ENCODE measurements at places on chromosomes 7 and 10.
A peak's percentile ranks its signal among the peaks of the same experiment; 100 is the strongest.

DNA sequence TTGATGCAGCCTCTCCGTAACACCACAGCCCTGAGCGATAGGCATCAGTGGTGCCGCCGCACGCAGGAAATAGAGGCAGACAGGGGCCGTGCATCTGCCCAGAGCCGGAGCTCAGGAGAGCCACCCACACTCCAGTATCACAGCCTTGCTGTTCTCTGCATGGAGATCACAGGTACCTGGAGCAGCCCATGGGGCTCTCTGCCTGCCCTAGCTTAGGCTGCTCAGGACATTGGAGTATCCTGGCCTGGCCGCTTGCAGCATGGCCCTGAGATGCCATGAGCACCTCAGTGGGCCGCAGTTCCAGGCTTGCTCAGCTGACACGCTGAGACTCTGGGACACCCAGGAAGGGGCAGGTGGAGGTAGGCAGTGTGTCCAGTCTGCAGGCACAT, 47.0 kb downstream of the ELFN1 start:
- DNase-seq: no peak

DNA sequence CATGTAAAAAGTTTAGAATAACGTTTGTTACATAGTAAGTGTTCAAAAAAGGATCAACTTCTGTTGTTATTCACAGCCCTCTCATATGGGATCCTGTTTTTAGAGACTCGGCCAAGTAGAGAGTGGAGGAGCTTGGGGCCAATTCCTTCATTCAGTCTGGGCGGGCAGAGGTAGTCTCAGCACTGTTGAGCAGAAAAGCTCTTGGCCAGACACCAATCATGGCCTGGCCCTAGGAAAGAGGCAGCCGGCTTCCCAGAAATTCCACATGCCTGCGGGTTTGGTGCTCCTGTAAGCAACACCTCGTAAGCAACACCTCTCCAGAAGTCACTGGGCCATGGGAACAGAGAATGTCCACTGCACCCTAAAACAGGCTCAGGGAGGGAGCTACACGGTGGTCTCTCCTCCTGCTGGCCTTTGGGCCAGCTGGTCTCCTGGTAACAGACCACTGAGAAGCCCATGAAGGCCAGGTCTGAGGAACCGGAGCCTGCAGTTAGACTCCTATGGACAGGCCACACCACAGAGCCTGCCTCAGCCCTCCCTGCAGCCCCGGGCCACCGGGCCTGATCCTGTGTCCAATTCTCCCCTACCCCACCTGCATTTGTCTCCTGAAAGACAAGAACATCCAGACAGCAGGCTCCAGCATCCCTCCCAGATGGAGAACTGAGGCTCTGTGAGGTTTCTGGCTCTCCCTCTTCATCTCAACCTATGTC, 149.1 kb downstream of the GRID1 start:
- no peak for DNase-seq

DNA sequence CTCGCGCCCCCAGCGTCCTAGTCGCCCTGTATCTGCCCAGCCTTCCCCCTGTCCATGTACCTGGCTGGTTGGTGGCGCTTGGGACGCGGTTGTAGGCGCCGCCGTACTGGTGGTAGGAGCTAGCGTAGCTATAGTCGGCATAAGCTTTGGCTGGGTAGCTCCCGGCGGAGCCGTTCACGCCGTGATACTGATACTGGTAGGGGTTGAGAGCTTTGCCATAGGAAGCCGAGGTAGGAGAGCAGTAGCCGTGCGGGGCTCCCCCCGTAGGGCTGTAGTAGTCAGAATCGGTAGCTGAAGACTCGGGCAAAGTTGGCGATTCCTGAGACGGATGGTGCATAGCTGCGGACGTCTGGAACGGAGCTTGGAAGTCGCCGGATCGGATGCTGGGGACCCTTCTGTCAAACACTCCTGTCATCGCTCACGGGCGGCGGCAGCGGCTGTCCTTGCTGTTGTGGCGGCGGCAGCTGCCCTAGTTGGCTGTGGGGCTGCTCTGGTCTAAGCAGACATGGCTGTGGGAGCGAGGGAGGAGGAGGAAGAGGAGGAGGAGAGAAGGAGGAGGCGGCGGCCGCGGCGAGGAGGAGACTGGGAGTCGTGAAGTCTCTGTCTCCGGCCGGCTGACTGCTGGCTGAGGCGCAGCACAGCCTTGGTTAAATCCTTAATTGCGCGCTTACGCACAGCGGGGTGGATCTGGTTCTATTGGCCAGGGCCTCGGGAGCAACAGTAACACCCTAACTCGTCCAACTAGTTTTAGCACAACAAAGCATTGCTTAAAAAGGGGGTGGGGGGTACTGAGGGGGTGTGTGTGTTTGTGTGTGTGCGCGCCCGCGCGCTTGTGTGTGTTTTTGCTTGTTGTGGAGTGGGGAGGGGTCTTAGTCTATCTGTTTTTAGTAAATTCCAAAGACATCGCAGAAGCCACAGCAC, at the start of gene DLX5:
Gene DLX5, minus strand, starts transcription at position 623 of the 921 bp plus-strand sequence. Its CDS starts 208 bp downstream, at position 415.
- peak; percentile 35 for DNase-seq

DNA sequence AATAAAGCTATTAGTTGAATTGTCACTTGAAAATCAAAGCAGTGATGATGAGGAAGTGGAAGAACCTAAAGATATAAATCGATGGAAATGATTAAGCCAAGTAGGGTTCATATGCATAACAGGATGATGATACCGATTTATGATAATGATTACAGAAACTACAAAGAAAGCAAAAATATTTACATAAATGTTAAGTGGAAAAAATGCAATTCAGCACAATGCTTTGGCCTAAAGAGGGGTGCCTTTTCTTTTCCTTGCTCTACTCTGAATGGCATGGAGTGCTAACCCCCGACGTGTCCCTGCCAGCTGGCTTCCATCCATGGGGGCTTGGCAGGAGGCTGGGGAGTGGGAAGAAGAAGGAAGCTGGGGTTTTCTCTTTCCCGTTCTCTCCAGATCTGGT, 240.3 kb downstream of the GATA3 start:
- DNase-seq: no peak

DNA sequence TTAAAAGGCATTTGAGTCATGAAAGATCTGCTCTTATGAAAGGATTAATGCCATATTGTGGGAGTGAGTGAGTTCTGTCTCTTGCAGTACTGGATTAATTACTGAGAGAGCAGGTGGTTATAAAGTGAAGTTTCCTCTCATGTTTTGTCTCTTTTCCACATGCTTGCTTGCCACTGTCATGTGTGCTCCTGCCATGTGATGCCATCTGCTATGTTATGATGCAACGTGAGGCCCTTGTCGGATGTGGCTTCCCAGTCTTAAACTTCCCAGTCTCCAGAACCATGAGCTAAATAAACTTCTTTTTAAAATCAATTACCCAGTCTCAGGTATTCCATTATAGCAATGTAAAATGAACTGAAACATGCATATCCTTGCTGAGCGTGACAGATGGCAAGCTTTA, 22.7 kb upstream of the TCTN3 start:
- DNase-seq: no peak

- DNase-seq: no peak
Measured at GRCh38 chr7:97733276-97734161, 1.6 kb downstream of the TAC1 start.

GRCh38 chr7:129959471-129960203, 6.9 kb upstream of the UBE2H start:
- peak; percentile 11 for DNase-seq

GRCh38 chr7:158396982-158397862, 190.4 kb downstream of the PTPRN2 start:
- DNase-seq: no peak

DNA sequence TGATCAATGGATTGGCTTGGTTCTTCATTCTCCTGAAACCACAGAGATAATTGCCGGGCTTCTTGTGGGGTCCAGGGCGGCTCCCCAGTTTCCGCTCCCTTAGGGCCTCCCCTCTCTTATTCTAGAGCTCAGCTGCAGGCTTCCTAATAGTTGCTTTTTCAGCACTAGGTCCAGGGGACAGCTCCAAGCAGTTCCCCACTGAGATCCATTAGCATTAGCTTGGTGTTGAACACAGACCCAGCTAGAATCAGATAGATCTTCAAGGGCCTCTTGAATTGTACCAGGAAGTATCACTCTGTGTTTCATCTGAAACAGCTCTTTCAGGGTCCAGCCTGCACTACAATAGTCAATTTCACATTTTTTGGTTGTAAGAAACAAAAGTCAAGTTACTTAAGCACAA, 238.7 kb downstream of the SEC23IP start:
- peak; percentile 4 for DNase-seq

GRCh38 chr7:141073641-141074161, at the start of gene TMEM178B:
TSS of gene TMEM178B (plus strand) at chr7:141074064.
- no peak for DNase-seq

GRCh38 chr10:106919871-106920282, 244.6 kb downstream of the SORCS1 start:
- DNase-seq: no peak

GRCh38 chr10:10826125-10826524, 191.5 kb upstream of the CELF2 start:
- DNase-seq: peak; percentile 53

- peak; percentile 51 for DNase-seq
Measured at GRCh38 chr7:20395104-20395503, 64.4 kb downstream of the ITGB8 start.

- peak; percentile 95 for DNase-seq
Measured at GRCh38 chr7:3439333-3440030, 138.4 kb downstream of the SDK1 start.

GRCh38 chr10:36640626-36641025, 484.8 kb upstream of the ANKRD30A start:
- DNase-seq: no peak

DNA sequence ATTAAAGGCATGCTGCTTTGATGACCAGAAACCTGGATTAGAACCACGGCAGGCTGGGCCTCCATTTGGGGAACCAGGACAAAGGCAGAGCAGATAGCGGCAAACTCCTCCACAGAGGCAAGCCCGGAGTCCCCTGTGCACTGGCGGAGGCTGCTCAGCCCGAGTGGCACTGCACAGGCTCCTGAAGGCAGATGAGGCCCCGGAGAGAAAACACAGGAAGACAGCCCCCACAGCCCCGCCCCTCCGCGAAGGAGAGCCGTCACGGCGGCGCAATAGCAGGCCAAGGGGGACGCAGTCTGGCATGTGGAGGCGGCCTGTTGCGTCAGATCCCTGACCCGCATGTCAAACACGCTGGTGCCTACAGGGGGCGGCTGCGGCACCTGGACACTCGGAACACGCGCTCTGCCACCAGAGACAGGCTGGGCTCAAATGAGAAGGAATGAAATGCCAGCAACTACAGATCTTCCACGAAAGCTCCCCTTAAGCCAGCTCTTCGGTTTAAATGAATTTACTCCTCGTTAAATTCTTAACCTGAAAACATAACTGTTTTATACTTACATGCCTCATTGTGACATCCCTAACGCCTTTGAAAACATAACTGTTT, 128.5 kb downstream of the MAD1L1 start:
- DNase-seq: peak; percentile 94

DNA sequence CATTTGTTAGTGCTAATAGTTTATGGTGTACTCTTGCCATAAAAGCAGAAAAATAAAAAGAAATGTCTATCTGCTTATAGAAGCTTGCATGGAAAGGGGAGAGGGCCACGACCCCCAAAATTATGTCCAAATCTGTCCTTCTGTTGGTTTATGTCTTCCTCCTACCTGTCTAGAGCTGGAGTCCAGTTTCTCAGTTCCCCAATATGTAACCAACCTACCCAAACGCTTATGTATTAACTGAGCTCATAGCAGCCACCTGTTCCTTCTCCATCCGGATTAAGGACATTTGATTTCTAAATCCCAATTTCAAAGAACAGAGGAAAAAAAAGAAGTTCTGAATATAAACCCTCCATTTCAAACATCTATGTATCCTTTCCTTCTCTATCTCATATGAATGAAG, 30.3 kb upstream of the TPK1 start:
- DNase-seq: no peak

GRCh38 chr7:69272101-69272500, 326.2 kb upstream of the AUTS2 start:
- DNase-seq: peak; percentile 7

DNA sequence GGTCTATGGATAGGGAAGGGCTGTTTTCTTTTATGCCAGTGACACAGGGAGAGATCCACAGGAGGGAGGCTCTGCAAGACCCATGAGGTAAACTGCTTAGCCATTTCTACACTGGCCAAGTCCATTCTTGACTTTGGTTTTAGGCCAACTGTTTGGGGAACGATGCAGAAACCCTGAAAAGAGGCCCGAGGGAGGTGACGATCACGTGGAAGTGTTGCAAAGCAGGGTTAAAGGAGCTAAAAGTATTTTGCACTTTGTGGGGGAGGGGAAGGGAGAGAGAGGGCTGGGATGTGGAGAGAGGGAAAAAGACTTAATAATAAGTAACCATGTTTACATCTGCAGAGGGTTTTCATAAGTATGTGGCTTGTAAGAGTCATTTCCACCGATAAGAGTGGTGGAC, 239.7 kb downstream of the EMX2 start:
- DNase-seq: no peak

DNA sequence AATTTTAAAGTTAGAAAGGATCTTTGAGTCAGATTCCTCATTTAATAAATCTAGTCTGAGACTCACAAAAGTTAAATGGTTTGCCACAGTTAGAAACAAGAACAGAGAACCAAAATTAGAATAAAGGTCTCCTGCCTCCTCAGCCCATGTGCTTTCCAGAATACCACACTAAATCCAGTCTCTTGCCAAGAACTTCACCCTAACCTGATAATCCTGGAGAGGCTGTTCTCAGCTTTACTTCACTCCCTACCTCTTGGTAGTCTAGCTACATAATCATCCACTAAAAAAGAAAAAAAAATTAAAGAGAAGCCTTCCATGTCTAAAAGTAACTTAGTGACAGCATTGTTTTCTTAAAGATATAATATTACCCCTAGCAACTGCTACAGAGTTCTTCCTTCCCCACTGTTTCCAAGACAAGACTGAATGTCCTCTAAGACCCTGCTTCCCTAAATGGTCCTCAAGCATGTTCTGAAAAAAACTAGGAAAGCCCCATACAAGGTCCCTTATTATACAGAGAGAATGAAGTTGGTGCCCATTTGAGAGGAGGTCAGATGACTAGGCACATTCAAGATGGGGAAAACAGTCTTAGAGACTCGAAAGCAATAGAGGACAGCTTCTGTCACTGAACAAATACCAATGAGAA, 56.8 kb downstream of the ZNF438 start:
- DNase-seq: no peak

- DNase-seq: no peak
Measured at GRCh38 chr10:32072025-32072800, 16.0 kb upstream of the KIF5B start.

DNA sequence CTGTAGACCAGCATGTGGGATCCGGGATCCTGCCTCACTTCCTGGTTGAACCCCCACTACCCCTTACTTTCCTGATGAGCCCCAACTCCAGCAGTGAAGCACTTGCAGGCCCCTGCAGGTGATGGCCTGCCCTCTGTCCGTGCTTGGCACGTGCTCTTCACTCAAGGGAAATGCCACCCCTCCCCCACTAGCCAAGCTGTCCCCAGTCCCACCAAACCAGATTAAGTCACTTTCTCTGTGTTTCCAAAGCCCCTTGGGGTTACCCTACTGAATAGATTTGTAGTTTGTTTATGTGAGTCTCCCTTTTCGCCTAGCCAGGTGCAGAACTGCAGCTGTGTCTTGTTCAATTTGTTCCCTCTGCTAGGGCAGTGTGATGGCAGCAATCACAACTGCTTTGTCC, 121.7 kb downstream of the WDFY4 start:
- no peak for DNase-seq

DNA sequence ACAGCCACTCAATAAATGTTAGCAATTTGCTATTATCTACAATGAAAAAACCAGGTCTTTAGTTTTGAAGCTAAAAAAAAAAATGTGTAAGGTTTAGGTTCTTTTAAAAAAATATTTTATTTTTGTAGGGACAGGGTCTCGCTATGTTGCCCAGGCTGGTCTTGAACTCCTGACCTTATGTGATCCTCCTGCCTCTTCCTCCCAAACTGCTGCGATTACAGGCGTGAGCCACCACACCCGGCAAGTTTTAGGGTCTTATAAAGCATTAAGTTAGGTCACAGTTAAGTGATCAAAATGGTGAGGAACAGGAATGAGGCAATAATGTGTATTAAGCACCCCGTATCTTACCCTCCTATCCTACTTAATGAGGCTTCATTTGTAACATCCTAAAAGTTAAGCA, 774 bp downstream of the SEM1 start:
- DNase-seq: no peak

Measured in fibroblast of skin of scalp (primary cell).